Fibroblast of pulmonary artery (primary cell): ENCODE measurements at places on chromosomes 3 and 15.
A peak's percentile ranks its signal among the peaks of the same experiment; 100 is the strongest.

DNA sequence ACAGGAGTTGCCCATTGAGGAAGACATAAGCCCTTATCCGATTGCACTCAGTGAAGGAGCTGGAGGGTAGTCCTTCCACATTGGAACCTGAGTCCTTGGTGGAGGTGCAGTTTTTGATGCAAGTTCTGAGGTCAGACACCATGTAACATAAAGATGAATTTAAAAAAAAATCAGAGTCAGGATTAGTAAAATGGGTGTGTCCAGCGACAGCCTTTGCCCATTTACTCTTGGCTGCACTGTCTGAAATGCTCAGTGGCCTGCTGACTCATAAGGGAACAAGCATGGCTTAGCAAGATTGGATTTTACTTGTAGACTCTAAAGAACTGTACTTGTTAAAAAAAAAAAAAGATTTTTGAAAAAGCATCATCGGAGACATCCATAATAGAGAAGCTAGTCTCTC is 241.1 kb upstream of the TOPAZ1 start:
- no peak for DNase-seq

DNA sequence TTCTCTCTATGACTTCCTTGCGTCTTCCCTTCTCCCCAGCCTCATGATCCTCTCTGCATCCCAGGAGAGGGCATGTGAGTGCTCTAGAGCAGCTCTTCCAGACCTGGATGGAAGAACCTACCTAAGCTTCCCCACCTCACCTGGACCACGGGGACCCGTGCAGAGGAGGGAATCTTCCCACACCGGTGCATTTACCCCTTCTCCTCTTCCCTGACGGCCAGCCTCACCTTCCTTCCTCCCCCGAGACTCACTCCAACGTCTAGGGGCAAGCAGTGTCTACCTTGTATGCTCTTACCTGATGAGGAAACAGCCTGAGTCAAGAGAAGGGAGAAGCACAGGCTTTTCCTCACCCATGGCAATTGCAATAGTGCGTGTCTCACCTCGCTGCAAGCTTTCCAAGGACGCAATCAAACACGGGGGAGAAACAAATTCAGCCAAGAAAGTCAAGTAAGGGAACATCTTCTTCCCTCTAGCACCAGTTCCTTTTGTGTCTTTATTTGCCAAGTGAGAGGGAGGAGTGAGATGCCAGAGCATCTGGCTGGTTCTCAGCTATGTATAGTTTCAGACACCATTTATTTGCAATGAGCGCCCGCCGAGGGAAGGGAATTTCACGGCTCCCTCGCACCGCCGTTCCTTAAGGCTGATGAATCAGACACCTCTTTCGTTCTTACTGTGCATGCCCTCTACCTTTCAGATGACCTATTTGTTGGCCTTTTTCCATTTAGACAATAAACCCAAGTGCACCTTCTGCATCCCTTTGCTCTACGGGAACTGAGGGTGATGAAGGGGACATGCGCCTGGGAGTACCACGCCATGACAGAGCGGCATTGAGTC is 1.8 kb upstream of the CCR9 start:
- no peak for DNase-seq

GRCh38 chr3:104989878-104990277 is 376.8 kb upstream of the ALCAM start:
- no peak for DNase-seq

DNA sequence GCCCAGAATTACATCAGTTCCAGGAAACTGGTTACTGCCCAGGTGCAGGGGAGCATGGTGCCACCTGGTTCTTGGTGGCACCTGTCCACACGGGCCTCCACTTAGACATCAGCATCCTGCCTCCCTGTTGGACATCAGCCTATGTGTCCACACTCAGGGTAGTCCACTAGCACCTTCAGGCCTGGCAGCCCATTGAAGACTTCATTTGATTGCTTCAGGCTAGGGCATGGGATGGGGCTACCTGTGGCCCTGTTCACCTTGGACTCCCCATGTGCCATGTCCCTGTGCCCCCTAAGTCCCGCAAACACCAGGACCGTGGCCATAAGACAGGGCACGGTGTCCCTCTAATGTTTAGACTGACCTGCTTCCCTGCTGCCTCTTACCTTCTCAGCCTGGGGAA is 30.9 kb downstream of the CYP8B1 start:
- DNase-seq: no peak

- DNase-seq: peak; percentile 58
These were observed 176.0 kb upstream of the BCHE start for GRCh38 chr3:166013073-166013679.

- DNase-seq: no peak
These were observed 37.7 kb upstream of the SLC41A3 start for GRCh38 chr3:126121632-126122031.

DNA sequence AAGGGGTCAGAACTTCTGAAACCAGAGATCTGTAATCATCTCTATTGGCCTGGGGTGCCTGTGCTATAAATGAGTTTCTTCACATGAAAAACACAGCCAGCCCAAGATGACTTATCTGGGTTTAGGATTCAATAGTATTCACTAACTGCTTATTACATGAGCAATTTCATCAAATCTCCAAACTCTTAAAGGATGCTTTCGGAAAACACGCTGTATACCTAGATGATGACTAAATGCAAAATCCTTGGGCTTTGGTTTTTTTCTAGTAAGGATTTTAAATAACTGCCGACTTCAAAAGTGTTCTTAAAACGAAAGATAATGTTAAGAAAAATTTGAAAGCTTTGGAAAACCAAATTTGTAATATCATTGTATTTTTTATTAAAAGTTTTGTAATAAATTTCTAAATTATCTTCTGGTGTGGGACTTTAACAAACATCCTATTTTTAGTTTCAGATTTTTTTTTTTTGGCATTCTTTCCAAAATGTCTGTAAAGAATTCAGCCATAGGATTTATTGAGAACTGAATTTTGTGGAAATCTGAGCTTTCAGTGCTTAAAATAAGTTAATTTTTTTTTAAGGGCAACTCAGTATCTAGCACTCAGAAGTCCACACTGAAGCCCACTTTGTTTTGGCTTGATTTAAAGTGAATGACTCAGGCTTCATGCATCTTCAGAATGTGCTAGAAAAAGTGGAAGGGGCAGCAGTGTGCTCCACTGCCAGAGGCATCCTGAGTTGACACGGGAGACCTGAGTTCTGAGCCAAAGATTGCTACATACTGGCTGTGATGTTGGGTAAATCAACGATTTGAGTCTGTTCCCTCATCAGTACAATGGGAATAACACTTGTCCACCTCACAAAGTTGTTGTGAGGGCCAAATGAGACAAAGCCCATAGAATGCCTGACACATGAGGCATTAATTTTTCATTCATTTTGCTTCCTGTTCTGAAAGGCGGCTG is 18.7 kb downstream of the TMEM43 start:
- DNase-seq: peak; percentile 99

- DNase-seq: no peak
These were observed 16.3 kb downstream of the CSPG4 start for GRCh38 chr15:75696311-75696720.

DNA sequence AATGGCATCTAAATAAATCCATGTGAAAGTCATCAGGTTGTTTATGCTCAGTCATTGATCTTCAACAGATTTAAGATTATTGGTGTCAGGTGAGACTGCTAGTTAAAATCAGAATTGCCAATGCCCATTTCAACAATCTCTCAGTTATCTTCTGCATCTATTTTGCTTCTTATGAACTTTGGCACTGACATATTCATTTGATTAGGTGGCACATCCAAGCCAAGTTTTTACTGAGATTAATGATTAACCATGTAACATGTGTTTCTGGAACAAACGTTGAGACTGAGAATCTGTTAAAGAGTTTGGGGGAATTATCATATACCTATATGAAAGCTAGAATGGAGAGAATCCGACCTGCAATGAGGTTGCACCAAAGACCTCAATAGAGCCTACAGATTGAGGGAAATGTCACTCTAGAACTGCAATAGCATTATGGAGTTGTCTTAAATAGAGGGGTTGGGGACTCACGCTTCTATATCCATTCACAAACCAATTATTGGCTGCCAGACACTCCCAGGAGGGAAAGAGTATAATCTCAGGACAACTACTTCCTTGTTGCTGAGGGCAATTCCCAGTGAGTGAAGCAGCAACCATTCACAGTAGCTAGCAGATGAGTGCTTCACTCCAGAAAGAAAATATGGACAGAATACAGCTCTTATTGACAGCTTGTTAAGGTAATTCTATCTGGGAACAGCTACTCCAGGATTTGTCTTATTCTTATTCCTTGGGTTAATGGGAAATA is 891.3 kb downstream of the SQOR start:
- DNase-seq: no peak

DNA sequence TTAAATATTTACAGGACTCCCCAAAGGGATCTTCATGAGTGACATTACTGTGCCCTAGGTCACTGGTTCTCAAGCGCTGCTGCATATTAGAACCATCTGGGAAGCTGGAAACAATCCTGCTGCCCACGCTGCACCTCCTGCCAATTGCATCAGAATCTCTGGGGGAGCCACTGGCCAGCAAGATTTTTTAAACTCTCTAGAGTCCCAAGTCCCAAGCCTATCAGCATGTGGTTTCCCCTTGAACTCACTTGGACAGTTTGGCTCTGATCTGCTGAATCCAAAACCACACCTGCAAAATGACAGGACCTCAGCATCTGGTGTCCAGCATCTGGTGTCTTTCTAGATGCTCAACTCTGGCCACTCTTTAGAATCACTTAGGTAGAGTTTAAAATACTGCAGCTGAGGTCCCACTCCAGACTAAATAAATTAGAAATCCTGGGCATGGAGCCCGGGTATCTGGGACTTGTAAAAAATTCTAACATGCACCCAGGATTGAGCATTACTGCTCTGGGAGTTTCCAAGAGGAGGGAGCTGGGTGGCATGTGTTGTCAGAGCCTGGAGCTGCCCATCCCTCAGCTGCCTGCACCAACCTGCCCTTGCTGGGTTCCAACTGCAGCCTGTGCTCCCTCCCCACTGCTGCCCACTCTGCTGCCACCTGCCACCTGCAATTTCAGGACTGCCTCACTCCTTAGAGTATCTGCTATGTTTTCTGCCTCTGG is 311.3 kb downstream of the SLC9A9 start:
- peak; percentile 75 for DNase-seq

- no peak for DNase-seq
These were observed 17.9 kb downstream of the PRKCI start for GRCh38 chr3:170240142-170240541.

- DNase-seq: no peak
These were observed 53.3 kb upstream of the RPL32 start for GRCh38 chr3:12894629-12895028.

GRCh38 chr3:174716956-174717505 is 142.1 kb upstream of the NAALADL2 start:
- DNase-seq: no peak

DNA sequence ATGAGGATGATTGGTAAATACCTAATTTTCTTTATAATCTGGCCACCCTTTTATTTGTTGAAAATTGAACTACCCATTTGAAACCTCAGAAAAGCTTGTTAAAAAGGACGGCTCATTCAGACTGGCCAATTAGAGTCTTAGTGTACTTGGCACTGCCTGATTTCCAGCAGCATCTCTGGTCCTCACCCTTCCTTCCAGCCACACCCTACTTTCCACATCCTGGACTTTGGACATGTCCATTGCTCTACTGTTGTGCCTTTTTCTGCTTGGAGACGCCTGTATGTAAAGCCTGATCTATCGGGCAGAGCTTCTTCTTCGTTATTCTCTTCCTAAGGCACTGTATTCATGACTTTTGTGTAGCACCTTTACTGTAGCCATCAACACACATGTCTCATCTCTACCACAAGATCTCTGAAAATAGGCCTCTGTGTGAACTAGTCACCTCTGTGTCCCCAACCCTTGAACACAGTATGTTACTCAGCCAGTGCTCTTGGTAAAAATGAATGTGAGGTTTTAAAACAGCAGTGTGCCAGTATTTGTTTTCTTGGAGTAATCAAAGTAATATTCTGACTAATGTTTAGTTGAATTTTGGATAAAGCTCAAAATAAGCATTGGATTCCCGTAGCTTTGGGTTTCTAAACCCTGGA is 6.8 kb downstream of the RBM5 start:
- no peak for DNase-seq

DNA sequence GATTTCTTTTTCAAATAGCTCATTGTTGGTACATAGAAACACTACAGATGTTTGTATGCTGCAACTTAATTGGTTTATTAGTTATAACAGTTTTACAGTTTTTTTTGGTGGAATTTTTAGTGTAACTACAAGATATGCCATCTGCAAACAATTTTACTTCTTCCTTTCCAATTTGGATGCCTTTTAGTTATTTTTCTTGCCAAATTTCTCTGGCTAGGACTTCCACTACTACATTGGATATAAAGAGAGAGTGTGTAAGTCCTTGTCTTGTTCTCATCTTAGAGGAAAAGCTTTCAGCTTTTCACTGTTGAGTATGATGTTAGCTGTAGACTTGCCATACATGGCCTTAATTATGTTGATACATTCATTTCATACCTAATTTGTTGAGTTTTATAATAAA is 143.6 kb upstream of the EOMES start:
- no peak for DNase-seq

DNA sequence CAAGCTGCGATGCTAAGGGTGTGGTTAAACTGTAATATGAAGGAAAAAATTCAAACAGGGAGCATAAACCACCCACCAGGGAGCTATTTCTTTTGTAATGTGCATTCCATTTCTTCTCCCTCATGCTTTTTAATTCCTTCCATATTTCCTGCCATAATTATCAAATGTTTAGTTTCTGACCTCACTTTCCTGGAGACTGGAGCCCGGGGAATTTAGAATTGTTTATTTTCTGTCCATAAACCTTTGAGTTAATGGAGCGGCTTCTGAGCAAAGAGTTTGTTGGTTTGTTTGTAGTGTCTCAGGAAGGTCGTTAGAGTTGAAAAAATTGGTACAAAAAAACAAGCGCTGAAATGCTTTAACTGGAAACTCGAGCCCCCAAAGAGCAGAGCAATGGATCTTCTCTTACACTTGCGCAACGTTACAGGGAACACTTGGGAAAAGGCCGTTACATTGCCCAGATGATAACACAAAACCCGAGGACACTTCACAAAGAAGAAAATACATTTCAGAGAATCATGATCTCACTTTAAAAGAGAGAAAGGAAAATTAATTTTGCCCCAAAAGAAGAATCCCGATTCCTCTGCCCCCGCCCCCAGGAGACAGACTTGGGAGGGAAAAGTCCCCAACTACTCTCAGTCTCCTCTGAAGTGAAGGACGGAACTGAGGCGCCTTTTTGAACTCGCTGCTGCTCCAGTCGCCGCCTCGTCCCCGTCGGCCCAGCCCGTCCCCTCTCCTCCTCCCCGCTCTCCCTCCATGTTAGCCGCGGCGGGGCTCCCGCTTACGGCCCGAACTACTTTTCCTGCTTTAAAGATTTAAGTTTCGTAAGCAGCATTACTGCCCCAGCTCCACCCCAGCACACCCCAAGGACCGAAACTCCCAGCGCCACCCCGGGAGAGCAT is 842 bp downstream of the FSTL1 start:
- peak; percentile 67 for DNase-seq

GRCh38 chr15:70604666-70605315 is 158.6 kb downstream of the UACA start:
- DNase-seq: peak; percentile 38

DNA sequence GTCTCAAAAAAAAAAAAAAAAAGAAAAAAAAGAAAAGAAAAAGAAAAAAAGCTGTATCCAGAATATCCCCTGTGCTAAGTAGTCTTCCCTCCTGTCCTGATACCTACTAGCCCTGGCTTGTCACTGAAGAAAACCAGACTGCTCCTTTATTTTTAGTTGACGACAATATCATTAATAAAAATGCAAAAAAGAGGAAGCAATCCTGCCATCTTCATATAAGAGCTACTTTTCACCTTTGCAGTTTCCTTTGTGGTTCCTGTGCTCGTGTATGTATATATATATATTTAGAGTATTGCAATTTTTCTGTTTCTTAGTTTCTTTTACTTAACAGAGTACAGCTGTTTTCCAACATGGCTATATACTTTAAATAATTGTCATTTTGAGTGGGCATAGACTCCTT is 13.6 kb downstream of the C3orf20 start:
- no peak for DNase-seq
